ENCODE measurements at places on chromosomes 6 and 20.

DNA sequence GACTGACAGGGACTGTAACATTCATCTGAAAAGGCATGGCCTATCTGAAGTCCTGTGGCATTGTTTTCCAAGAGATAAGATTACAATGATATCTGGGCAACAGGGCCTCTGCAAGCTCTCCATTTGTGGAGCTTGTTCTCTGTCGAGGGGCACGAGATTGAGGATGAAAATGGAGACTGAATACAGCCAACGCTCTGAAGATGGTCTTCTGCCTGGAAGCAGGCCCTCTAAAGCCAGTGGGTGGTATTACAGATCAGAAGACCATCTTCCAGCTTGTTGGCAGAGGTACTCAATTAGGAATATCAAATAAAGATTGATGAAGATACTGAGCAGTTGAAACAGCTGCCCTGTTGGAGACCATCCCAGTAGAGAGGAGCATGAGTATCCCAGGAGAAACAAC, 288.2 kb downstream of the CENPW start:
- no peak for DNase-seq

DNA sequence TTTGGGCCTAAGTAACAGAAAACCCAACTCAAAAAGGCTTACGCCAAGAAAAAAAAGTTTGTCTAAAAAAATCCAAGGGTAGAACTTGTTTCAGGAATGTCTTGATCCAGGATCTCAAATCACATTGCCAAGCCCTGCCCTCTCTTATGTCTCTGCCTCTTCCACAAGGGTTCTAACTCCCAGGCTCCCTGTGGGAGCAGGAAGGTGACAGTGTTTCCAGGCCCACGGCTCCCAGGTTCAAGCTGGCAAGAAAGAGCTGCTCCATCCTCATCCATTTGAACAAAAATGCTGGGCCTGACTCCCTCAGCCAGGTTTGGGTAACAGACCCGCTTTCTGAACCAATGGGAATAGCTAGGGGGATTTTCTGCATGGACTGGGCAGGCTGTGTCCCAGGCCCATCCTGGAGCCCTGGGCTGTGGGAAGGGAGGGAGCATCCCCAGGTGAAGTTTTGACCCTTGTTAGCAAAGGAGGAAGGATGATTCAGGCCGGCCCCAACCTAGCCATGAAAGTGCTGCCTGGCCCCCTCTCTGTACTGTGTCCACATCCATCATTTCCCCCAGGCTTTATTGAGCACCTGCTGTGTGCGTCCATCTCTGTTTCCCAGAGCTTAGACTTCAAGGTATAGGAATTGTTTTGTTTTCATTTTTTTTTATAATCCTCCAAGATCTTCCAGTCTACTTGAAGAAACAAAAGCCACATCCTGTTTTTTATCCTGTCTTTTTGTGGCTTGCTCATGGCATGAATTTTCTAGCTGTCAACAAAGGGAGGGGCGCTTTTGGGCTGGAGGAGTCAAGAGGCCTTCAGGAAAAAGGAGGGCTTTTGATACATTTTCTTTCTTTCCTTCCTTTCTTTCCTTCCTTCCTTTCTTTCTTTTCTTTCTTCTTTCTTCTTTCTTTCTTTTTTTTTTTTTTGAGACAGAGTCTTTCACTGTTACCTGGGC, 159.8 kb downstream of the TFAP2C start:
- DNase-seq = no peak

DNA sequence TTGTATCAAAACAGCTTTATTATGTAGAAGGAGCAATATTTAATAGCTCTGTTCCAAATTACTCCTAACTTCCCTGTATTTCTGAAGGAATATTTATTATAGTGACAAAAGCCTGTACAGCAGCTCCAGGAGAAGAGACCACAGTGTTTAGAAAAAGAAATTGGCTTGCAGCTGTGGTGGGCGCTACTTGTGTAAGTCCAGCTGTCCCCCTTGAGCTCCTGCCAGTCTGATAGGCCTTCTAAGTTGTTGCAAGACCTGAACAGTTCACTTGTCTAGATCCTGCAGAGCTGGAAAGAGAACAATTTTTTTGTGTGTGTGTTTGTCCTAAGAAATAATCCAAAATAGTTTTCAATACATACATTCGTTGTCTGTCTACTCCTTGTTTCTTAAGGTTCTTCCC, 86.6 kb downstream of the JARID2 start:
- no peak for DNase-seq

GRCh38 chr6:52538252-52538900, 38.5 kb downstream of the TRAM2 start:
- no peak for DNase-seq

Data from NCI-H1105 treated with DMSO at 0.1 percent for 48 hours (cell line).